ENCODE measurements at places on chromosomes 2 and 18.

DNA sequence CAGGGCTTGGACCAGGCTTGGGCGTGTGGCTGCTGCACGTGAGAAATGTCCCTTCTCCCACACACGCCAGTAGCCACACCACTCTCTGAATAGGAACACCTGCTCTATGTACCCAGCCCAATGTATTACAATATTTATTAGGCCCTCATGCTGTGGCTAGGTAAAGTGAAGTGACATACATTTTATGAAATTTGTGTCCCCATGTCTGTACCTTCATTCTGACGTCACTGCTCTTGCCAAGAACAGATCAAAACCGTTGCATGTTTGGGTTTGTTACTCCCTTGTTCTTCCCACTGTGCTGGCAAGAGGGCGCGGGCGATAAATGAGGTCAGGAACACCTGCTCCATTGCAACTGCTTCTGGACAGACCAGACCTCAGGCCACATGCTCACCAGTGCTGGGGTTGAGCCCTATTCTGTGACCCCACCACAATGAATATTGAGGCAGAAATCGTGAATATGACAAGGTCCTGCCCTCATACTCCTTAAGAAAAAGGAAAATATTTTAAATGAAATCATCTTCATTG, 436.4 kb upstream of the SALL3 start:
- peak; percentile 37 for DNase-seq

- no peak for DNase-seq
Measured at GRCh38 chr18:31204166-31204565, 41.5 kb upstream of the DSC1 start.

GRCh38 chr2:80092474-80092873, 212.1 kb downstream of the LRRTM1 start:
- no peak for DNase-seq

- DNase-seq, result no peak
Measured at GRCh38 chr2:12930391-12930790, 213.7 kb downstream of the TRIB2 start.

DNA sequence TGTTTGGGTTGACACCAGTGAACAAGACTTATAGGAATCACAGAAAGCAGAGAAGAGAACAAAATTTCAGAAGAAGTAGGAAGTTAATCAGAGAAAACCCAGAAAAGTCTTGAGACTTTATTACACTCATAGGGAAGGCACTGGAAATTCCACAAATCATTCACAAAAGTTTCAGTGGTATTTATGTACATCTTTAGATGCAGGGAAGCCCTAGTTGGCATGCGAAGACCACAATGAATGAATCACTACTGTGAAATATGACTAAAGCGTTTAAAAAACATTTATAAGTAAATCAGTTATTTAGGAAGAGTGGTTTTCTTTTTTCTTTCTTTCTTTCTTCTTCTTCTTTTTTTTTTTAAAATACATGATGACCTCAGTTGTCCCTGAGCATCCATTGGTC, 105.1 kb downstream of the NUP35 start:
- no peak for DNase-seq

DNA sequence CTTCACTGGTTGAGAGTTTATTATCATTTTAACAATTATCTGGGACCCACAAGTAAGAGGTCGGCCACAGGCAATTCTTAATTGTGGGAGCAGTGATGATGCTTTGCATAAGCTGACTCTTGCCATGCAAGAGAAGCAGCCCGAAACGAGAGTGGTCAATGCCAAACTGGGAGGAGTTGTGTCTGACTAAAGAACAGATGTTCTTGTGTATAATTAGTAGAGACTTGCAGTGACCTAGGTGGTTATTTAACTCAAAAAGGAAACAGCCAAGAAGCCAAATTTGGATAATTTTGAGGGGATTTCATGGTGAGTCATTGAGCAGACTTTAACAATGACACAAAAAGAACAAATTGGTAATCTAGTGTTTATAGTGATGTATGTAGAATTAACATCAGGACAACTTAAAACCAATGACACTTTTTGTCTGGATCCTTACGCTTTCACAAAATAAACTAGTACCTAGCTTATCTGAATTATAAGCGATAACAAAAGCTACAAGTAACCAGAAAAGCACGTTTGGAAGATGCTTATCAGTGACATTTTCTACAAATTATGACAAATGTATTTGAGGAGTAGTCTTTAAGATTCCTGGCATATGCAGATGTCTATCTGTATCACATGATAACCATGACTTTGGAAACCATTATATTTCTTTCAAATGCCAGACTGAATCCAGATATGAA, 184.7 kb upstream of the DLGAP1 start:
- no peak for DNase-seq

GRCh38 chr2:64019083-64019974, at the start of gene VPS54:
Gene VPS54 (minus strand): TSS chr2:64019428. CDS start chr2:63983999, 35,429 bp downstream.
- DNase-seq, result peak; percentile 61

GRCh38 chr2:152028182-152028862, 70.5 kb downstream of the CACNB4 start:
- DNase-seq, result no peak

All from NCI-H774 (cell line).